ENCODE measurements at places on chromosomes 2 and 18.

GRCh38 chr2:127361929-127362885 is 25.6 kb downstream of the MAP3K2 start:
- DNase-seq: no peak

DNA sequence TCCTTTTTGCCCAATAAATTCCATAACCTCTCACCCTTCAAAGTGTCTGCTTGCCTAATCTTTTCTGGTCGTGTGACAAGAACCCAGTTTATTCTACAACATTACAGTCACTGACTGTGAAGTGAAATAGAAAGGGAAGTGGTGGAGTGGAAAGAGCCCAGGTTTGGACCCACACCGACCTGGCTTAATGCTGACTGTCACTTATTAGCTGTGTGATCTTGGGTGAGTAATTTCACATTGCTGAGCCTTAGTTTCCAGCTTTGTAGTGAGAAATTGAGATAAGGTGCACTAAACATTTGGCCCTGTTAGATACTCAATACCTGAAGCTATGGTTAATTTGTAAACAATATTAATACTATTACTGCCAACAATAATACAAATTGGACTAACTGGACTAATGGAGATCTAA is 291.1 kb downstream of the AGPS start:
- DNase-seq: no peak

DNA sequence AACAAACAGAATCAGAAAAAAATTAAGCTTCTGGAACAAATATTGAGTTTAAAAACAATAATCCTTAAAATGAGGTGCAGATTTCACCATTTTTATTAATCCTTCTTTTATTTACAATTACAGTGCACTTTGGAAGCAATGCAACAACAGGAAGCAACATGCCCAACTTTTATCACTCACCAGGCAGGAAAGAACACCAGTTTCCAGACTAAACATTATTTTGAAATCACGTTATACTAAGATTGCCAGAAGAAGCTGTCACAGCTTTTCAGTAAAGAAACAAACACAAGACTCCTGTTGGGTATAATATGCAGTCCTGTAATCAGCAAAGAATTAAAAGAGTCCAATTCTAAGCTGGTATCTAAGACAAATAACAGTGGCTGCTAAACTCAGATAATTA is 137.9 kb upstream of the ZC3H15 start:
- no peak for DNase-seq

GRCh38 chr18:79641722-79642497 is 37.7 kb upstream of the CTDP1 start:
- no peak for DNase-seq

DNA sequence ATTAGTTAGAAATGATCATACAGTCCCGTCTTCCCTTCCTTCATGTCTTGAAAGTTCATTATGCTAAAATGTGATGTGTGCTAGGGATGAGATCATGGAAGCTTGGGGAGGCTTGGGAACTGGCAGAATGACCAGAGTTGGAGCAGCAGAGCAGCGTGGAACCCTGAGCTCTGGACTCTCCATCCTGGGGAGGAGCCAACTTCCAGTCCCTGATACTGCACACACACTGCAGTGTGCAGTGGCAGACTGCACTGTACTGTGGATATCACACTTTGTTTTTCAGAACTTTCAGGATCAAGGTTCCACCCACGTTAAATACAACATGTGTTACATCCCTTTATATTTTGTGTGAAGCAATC is 27.3 kb upstream of the GREB1 start:
- DNase-seq: no peak

DNA sequence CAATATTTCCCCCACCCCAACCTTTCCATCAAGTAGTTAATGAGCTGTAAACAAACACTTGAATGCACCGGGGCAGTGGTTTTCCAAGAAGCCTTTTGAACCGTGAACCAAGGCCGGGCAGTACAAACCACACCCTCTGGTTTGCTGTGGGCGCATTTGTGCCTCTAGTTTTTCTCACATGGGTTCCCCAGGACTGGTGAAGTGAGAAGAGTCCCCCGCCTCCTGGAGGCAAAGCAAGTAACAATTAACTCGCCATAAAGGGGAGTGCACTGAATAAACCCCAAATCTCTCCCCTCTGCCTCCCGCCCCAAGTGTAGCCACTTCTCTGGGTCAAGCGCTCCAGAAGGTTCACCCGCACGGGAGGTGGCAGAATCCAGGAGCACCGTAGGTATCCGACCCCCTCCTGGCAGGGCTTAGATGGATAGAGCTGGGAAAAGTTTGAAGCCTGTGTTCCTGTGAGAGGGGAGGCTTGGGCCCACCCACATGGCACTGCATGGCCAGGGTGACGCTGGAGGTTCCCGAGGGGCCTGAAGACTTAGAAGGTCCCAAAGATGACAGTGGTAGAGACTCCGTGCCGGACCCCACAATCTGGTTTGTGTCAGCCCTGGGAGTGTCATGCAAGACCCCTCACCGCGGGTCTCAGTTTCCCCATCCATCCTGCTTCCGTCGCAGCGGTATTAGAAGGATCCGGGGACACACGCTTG is 182.2 kb downstream of the SMAD2 start:
- no peak for DNase-seq

Data from RPMI8226 (cell line).